ENCODE measurements at places on chromosomes 13 and 19. TPM values are rescaled to one million over a fixed set of nuclear protein-coding genes. Genes with fewer than 3 reads are reported as not detected.

ZSCAN4 gene
- total RNA-seq: 0.21 TPM

GRCh38 chr13:51764184-51765141 lies 39.5 kb downstream of the DHRS12 start:
- no peaks in the 10 kb centered on the region for H3K27me3 ChIP-seq
- H3K36me3 ChIP-seq: peaks cover 21% of the 10 kb centered on the region
- no peak overlapping the region for H3K4me3 ChIP-seq
- peak; percentile 83 for DNase-seq
- no peak overlapping the region for H3K27ac ChIP-seq
- peaks cover 8% of the 10 kb centered on the region for H3K4me1 ChIP-seq

- H3K27ac ChIP-seq: no peak overlapping the region
- H3K36me3 ChIP-seq: no peaks in the 10 kb centered on the region
- H3K4me3 ChIP-seq: no peak overlapping the region
- peaks cover 8% of the 10 kb centered on the region for H3K27me3 ChIP-seq
Measured at GRCh38 chr19:51027873-51028272, 1.5 kb upstream of the KLK11 start.

DNA sequence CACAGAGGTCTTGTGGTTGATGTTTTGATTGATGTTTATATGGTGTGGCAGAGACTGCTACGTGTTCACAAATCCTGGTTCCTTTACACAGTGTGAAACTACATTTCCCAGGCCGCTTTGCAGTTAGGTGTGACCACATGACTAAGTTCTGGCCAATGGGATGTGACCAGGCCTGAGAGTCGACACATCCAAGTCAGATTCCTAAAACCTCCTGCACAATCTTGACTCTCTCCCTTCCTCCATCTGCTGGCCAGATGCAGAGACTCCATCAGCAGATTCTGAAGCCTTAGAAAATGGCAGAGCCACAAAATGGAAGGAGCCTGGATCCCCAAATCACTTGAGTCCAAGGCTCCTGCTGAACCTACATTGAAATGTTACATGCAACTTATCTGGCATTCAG lies 12.6 kb downstream of the CD37 start:
- no peaks in the 10 kb centered on the region for H3K4me1 ChIP-seq
- H3K36me3 ChIP-seq: peaks cover 30% of the 10 kb centered on the region
- no peak overlapping the region for H3K4me3 ChIP-seq
- no peaks in the 10 kb centered on the region for H3K27me3 ChIP-seq
- no peak overlapping the region for H3K27ac ChIP-seq
- peak; percentile 51 for DNase-seq

DNA sequence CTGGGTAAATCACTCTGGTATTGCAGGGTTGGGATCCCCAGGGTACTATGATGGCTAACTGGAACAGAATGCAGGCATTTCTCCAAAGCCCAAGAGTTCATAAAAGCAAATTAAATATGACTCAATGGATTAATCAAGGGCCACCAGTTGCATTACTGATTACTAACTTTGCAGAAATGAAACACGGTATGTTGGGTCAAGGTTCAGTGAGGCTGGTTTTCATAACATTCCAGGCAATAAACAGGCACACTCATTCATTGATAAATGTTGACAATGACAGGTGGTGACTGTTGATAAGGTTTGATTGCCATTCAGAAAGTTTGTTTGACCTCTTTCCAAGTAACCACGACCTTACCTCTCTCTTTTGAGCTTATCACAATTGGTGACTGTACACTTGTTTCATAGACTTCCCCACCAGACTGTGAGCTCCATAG lies 506 bp upstream of the AP1M1 start:
- peaks cover 7% of the 10 kb centered on the region for H3K36me3 ChIP-seq
- no peak for DNase-seq
- peaks cover 8% of the 10 kb centered on the region for H3K4me1 ChIP-seq
- H3K27me3 ChIP-seq: no peaks in the 10 kb centered on the region
- no peak overlapping the region for H3K4me3 ChIP-seq

DNA sequence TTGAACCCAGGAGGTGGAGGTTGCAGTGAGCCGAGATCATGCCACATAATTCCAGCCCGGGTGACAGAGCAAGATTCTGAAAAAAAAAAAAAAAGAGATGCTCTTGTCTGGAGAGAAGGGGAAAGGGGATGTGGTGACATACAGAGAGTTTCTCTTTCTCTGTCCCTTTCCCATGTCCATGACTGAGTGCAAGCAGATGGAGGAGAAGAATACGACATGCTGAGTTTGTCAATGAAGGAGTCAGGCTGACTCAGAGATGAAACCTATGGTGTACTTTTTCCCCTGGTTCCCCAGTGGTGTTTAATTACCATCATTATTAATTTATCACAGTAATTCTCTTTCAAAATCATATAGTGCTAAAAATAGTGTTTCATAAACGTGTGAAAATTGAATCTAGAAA lies 448.8 kb downstream of the FOXO1 start:
- no peaks in the 10 kb centered on the region for H3K27me3 ChIP-seq
- H3K4me3 ChIP-seq: no peak overlapping the region
- H3K27ac ChIP-seq: no peak overlapping the region
- no peaks in the 10 kb centered on the region for H3K36me3 ChIP-seq
- H3K4me1 ChIP-seq: no peaks in the 10 kb centered on the region

EHD2 gene
- total RNA-seq: 190 TPM

DNA sequence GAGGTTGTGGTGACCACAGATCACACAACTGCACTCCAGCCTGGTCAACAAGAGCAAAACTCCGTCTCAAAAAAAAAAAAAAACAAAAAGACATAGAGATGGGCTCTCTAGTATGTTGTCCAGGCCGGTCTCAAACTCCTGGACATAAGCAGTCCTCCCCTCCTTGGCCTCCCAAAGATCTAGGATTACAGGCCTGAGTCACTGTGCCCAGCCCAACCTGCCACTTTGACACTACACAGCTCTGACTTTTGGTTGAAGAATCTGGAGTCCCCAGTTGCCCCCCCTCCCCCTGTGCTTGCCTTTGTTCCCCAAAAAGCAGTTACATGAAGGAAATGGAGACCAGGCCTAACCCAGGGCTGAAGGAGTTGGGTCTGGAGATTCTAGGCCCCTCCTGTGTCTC lies 12.9 kb downstream of the CARM1 start:
- no peak overlapping the region for H3K4me3 ChIP-seq
- H3K27ac ChIP-seq: no peak overlapping the region
- no peak for DNase-seq
- no peaks in the 10 kb centered on the region for H3K27me3 ChIP-seq
- no peaks in the 10 kb centered on the region for H3K36me3 ChIP-seq

DNA sequence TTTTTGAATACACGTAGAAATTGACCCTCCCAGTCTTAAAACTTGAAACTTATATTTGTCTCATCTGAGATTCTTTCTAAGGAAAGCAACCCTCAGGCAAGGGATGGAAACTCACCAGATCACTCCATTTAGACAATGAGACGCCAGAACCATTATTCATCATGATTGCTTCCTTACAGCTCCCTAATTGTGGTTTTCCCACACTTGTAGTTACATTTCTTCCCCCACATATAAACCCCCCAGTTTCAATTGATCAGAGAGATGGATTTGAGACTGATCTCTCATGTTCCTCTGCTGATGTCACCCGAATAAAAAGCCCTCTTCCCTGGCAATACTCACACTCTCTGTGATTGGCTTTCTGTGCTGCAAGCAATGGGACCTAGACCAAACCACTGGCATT lies 197.9 kb upstream of the STARD13 start:
- H3K27ac ChIP-seq: no peak overlapping the region
- no peak overlapping the region for H3K4me3 ChIP-seq
- H3K4me1 ChIP-seq: peaks cover 4% of the 10 kb centered on the region
- H3K27me3 ChIP-seq: no peaks in the 10 kb centered on the region

- no peak overlapping the region for H3K4me3 ChIP-seq
- H3K27me3 ChIP-seq: no peaks in the 10 kb centered on the region
- no peak overlapping the region for H3K27ac ChIP-seq
- H3K4me1 ChIP-seq: no peaks in the 10 kb centered on the region
- no peak for DNase-seq
Measured at GRCh38 chr19:5282901-5283300, 57.7 kb downstream of the PTPRS start.

- no peak overlapping the region for H3K4me3 ChIP-seq
- H3K27ac ChIP-seq: no peak overlapping the region
- no peaks in the 10 kb centered on the region for H3K27me3 ChIP-seq
- DNase-seq: no peak
- H3K36me3 ChIP-seq: no peaks in the 10 kb centered on the region
Measured at GRCh38 chr13:30147421-30147820, 159.9 kb downstream of the KATNAL1 start.
